ENCODE measurements at places on chromosomes 16 and 17.

DNA sequence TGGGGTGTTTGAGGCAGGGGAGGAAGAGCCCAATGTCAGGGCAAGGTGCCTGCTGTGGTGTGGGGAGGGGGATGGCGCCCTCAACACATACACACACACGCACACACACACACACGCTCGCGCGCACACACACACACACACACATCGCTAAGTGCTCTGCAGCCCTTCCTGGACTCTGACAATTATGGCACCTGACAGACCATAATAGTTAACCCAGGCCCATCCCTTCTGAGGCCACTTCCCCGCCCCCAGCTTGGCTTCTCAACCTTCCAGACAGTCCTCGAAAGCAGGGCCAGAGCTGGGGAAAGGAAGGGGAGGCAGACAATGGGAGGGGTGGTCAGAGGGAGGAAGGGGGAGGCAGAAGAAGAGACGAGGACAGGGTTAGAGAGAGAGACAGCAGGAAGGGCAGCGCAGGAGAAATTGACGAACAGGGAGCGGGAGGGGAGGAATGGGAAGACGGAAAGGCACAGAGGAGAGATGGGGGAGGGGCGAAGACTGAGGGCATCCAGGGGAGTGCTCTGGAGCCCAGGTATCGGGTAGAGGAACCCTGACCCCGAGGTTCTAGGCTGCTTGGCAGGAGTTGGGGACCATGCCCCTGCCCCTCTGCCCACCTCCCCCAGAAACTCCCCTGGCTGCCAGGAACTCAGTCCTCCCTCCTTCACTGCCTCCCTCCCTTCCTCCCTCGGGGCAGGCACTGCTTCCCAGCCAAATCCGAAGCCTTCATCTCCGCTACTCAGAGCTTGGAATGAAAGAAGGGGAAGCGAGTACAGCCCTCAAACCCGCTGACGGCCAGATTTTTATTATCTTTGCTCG lies 4.0 kb downstream of the SRCIN1 start:
- no peak for DNase-seq

DNA sequence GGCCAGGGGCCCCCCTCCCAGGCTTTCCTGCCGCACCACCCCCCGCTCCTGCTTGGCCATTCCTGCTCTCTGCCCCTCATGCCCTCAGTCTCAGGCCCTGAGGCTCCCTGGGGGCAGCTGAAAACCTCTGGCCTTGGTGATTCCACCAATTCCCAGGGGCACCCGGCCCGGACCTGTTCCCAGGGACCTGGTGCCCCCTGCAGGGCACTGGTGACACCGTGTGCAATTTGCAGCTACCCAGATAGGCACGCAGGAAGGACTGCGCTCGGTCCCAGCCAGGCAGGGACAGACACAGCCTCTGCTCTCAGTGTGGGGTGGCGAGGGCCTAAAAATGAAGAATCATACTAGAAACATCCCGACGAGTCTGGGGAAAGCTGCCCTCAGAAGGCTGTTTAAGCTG lies 13.4 kb downstream of the WFDC1 start:
- DNase-seq: peak; percentile 3

- DNase-seq: no peak
These were observed 114.4 kb downstream of the CDH13 start for GRCh38 chr16:82741073-82741615.

DNA sequence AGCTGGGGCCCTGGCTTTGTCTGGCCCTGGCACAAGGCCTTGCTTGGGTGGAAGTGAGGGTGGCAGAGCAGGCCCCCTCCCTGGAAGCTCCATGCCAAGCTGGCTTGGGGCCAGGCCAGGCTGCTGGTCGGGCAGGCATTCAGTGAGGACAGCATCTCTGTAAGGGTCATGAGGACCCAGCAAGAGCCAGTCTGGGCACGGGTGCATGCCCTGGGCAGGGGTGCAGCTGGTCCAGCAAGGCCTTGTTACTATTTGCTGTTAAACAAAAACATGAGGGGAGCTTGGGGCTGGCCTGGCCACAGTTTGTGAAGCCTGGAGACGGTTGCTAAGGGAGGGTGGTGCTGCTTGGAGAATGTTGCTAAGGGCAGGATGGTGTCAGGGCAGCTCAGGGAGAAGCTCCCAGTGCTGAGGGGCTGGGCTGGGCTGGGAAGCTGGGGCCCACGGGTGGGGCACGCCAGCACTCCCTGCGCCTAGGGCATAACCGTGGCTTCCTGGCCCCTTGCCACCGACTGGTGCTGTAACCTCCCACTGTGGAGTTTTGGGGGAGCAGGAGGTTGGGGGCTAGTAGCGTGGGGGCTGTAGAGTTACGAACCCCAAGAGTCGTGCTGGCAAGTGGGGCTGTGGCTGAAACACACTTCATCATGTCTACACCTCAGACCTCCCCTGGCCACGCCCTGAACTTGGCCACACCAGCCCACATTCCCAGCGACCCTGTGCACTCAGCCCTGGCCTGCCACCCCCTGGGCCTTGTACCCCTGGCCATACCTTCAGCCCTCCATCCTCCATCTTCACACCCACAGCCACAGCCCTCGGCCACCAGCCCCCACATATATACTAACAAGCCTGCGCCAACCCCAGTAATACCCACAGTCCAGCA lies 1.6 kb downstream of the TPPP3 start:
- no peak for DNase-seq

DNA sequence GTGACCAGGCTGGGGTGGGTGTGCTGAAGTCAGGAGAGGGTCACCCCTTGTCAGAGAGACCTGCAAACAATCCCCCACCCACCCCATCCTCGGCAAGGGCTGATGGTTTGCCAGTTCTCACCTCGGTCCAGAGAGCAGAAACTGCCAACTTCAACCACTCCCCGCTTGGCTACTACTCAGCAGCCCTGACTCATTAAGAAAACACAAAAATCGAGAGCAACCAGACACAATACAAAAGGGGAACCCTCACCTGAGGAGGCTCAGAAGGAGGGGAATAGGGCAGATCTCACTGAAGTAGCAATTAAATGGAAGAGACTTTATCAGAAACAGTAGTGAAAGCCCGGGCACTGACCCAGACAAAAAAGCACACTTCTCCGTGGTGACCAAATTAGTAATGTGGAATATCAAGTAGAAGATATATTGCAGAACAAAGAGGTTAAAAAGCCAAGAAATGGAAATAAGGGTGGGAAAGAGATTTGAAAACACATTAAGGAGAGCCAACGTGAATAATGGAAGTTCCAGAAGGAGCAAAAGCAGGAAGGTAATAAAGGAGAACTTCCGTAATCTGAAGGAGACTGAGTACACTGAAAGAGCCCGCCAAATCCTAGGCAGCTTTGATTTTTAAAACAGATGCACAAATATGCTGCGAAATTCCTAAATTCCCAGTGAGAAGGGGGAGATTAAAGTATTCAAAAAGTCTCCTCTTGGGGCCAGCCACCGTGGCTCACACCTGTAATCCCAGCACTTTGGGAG lies 23.6 kb downstream of the CENPV start:
- no peak for DNase-seq

DNA sequence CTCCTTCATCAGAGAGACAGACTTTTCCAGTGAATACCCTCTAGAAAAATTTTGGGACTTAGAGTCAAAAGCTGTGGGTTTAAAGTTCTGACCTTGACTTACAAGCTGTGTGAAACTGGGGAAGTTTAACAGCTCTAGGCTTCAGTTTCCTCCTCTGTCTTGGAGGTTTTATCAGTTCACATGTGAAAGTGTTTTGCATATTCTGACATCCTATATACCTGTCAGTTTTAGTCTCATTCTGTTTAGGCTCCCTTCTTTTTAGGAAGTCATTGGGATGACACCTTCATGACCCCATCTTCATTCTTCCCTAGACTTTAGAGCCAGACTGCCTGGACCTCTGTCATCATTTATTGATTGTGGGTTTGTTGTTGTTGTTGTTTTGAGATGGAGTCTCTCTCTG lies 44.4 kb downstream of the YPEL2 start:
- DNase-seq: no peak

- peak; percentile 8 for DNase-seq
These were observed 98.5 kb downstream of the TNFRSF13B start for GRCh38 chr17:16873174-16874035.

- no peak for DNase-seq
These were observed 138.2 kb upstream of the ERCC4 start for GRCh38 chr16:13781575-13782338.

DNA sequence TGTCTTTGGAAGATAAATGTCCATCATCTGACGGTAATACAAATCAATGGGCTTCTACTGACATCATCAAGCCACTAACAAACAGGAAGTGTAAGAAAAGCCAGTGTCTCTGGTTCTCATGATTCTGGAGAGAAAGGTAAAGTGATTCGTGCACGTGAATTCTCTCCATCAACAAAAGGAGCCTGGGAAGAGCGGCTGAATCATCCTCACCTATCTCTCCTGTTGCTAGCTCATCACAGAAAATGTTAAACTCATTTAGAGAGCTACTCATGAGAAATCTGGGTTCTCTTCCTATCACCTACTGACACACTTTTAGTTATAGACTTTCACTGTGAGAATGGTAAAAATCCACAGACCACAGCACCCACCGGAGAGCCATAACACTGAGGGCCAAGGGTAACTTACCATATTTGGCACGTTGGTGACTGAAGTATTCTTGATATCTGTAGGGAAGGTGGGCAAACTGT lies 70.3 kb downstream of the CREBBP start:
- no peak for DNase-seq

DNA sequence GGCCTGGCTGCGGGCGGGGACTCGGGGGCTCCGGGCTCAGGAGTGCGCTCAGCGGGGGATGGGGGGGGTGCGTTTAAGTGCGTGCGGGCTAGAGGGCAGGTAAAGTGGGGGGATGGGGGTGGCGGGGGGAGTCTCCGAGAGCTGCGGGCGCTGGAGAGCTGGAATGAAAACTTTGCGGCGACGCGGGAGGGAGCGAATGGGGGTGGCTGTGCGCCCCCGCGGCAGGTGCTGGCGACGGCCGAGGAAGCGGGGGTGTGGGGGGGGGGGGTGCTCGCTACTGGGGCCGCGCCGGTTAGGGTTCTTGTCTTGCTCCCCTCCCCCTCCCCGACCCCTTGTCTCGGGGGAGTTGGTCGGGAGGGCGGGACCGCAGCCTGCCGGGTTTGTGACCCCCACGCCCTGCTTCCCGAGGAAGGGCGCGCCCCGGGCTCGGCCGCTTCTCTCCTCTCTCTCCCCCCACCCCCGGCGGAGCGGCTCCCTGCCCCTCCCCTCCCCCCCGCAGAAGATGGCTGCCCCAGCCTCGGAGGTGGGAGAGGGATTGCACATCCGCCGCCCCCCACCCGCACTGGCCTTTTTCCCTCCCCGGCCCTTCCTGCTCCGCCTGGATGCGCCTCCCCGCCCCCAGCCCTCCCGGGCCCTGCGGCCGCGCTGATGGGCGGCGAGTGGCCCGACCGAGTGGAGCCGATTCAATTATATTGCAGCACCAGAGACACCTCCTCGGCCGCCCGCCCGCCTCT lies 649 bp downstream of the GSE1 start:
- DNase-seq: no peak

DNA sequence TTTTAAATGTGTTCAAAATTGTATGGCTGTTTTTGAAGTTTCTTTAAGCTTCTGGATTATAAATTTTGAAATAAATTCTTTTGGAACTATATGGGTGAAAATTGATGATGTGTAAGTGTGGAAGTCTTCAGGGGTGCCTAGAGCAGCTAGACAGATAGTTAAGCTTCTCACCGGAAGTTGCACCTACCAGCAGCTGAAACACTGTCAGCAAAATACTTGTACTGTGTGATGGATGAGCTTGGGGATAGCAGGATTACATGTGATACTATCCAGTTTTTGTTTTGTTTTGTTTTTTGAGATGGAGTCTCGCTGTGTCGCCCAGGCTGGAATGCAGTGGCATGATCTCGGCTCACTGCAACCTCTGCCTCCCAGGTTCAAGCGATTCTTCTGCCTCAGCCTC lies 19.7 kb downstream of the RBL2 start:
- no peak for DNase-seq

DNA sequence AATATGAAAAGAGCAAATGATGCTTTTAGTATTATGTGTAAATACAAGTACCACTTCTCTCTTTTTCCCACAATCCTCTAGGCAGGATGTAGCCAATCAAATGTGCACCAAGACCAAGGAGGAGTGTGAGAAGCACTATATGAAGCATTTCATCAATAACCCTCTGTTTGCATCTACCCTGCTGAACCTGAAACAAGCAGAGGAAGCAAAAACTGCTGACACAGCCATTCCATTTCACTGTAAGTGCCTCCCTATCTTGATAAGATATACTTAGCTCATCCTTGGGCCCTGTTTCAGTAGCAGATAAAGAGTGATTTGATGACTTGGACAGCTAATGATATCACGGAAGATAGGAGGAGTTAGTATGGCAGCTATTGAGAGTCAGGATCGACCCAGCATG lies 33.7 kb downstream of the TADA2A start:
- no peak for DNase-seq

GRCh38 chr17:83088451-83088850 lies 9.0 kb downstream of the METRNL start:
- no peak for DNase-seq

- DNase-seq: no peak
These were observed 658 bp upstream of the DUSP3 start for GRCh38 chr17:43779145-43780125.

DNA sequence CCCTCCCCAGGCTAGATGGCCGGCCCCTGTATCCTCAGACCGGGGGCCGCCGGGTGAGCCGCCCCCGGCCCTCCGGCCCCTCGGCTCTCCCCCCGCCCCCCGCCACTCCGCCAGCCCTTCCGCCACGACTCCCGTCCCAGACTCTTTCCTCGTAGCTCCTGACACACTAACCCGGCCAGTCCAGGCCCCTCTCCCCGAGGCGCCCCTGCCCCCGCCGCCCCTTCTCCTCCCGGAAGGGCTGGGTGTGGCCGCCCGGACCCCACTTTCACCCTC lies 5.6 kb upstream of the TLCD2 start:
- DNase-seq: no peak

DNA sequence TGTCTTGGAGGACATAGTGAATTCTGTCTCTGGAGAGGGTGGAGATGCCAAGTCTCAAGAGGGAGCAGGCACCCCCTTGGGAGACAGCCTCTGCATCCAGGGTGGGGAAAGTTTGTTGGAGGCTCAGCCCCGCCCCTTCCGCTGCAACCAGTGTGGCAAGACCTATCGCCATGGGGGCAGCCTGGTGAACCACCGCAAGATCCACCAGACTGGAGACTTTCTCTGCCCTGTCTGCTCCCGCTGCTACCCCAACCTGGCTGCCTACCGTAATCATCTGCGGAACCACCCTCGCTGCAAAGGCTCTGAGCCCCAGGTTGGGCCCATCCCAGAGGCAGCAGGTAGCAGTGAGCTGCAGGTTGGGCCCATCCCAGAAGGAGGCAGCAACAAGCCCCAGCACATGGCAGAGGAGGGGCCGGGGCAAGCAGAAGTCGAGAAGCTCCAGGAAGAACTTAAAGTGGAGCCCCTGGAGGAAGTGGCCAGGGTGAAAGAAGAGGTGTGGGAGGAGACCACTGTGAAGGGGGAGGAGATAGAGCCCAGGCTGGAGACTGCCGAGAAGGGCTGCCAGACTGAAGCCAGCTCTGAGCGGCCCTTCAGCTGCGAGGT lies 5.2 kb downstream of the ZNF646 start:
- no peak for DNase-seq

GRCh38 chr16:77759201-77759600 lies 29.2 kb upstream of the VAT1L start:
- DNase-seq: no peak

DNA sequence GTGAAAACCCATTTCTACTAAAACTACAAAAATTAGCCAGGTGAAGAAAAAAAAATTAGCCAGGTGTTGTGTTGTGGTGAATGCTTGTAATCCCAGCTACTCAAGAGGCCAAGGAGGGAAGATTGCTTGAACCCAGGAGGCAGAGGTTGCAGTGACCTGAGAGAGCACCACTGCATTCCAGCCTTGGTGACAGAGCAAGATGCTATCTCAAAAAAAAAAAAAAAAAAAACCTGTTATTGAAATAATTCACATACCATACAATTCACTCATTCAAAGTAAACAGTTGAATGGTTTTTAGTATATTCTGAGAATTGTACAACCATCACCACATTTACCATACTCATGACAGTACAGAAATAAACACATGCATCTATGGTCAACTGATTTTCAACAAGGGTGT lies 31.0 kb downstream of the ZNRF1 start:
- no peak for DNase-seq
